ENCODE measurements at places on chromosomes 3 and 15.

DNA sequence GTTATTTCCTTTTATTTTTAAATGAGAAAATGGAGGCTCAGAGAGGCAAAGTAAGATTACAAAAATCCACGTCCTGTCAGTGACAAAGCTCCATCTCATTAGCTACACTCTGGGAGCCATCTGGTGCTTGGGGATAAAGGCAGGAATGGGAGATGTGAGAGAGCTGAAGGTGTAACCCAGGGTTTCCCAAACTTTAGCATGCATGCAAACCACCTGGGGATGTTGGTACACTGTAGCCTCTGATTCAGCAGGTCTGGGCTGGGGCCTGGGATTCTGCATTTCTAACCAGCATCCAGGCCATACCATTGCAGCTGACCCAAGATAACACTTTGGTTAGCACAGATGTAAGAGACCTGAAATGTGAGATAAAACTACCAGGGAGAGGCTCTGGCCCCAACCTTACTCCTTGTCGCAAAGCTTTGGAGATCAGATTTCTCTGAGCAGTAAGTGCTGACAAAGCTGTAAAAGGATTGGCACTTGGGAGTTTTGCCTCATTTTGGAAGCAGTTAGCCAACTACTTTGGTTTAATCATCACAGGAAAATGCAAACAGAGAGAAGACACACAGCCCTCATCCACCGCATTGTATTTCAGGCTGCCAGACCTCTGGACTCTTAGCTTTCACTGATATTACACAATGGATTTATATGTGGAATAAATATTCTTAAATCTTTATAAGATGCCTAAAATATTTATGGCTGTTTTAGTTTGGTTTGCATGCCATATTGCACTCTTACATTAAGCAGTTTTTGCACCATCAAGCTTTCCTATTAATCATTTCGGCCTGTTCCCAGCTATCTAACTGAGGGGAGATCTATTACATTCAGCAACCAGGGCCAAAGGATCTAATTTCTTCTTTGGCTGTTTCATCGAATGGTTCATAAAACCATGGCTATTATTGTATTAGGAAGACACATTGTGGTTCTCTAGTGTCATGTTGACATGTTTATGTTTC lies 263.0 kb downstream of the EBLN2 start:
- DNase-seq = no peak

DNA sequence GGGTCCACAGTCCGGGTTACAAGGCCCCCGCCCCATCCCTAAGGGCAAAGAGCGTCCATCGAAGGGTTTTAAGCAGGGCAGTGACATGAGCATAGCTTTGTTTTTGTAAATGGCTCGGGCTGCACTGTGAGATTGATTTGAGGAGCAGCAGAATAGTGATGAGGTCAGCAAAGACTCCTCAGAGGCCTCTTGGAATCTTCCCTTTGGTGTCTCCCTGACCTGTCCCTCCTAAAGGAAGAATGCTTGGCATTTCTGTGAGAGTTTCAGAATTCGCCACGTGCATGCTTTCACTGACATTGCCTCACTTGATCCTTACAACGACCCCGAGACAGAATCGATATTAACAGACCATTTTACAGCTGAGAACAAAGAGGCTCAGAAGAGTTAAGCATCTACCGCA lies 20.3 kb downstream of the LAMP3 start:
- DNase-seq = no peak

DNA sequence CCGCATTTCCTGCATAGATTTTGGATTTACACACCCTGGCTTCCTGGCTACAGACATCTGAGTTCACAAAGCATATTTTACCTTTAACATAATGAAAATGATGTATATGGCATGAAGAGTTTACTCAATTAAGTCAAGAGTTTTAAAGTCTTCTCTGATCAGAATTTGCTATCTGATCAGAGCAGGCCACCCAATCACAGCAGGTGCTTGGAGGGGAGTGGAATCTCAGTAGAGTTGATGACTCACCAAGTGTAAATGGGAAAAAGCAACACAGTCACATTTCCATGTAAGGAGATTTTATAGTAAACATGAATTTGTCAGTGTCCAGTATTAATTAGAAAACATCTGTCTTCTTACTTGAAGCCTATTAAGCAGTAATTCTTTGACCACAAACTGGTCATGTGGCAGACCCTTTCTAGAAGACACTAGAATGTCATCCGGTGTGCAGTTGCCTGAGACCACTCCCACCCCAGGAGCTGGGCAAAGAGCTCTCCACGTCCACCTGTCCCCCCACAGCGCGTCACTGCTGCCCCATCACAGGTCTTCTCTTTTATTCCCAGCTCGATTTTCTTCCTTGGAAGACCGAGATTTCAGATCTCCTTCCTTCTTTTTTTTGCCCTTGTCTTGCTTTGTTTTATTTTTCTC lies 10.8 kb downstream of the MESD start:
- DNase-seq = no peak

- no peak for DNase-seq
Observed at GRCh38 chr3:81620849-81621248, 140.6 kb downstream of the GBE1 start.

DNA sequence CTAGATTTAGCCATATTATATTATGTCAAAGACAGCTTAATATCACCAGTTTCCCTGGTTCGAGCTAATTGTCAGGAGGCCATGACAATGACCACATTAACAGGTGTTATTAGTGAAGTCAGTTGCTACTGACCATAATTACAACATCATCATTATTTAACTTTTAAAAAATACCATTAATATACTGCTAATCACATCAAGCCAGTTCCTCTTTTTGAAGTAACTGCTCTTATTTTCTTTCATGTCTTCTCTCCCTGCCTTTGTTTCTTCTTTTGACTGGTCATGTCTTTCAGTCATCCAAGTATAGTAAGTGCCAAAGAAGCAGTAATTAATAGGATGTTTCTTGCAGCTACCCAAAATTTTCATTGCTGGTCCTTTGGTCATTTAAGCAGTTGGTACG lies 61.6 kb downstream of the CMSS1 start:
- DNase-seq = no peak

DNA sequence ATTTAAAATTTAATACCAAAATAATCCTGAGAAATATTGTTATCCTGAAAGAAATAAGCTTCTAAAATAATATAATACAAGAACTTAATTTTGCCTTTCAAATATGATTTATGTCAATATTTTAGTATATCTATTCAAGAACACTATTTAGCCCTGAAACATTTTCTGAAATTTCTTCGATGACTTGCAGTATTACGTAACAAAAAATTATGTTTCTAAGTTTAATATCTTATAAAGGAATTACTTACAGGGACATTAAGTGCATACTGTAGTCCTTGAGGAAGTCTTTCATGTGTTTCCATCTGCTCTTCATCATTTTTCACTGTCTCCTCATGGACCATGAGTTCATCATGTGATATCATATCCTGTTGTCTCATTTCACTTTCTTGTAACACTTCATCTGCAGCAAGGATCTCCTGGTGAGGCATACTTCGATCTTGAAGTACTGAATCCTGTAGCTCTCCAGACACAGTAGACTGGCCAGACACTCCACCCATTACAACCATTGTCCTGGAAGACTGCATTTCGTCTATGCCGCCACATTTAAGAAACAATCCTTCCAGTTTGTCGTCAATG lies 62.0 kb downstream of the ZNF148 start:
- DNase-seq = no peak

Data from NCI-H1694 (cell line).